ENCODE measurements at places on chromosomes 6 and 20.
A peak's percentile ranks its signal among the peaks of the same experiment; 100 is the strongest.

DNA sequence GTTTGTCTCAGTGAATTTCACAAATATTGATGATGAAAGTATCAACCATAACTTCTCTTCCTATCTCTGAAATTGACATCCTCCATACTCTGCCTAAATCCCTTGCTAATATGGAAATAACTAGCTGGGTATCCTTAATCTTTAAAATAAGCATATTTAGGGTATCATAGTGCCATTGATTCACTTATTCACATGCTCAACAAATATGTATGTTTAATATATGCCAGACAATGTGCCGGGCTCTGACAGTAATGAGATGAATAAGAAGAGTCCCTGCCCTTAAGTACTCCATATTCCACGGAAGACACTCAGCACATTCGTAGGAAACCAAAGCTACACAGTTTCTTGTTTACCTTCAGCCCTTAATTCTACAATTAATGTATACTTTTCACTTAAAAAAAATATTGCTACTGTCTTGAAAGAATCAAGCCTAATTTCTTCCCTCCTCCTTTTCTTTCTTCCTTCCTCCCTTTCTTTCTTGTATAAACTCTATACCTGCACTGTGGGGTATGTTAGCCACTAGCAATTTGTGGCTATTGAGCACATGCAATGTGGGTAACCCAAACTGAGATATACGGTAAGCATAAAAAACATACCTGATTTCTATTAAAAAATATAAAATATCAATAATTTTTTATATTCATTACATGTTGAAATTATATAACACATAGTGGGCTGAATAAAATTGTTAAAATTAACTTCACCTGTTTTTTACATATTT, 42.8 kb upstream of the STXBP5 start:
- no peak for DNase-seq

GRCh38 chr6:411402-412145, 20.0 kb downstream of the IRF4 start:
- no peak for DNase-seq

GRCh38 chr6:108579328-108579721, 18.6 kb downstream of the FOXO3 start:
- DNase-seq = no peak

- DNase-seq = peak; percentile 63
These were observed 4.6 kb downstream of the HLA-DPB1 start for GRCh38 chr6:33080127-33081089.

Data from inflammatory macrophage (primary cell).